CD4-positive, alpha-beta T cell treated with Interferon alpha-2 for 1 hour (primary cell): ENCODE measurements at places on chromosomes 5 and 9.

DNA sequence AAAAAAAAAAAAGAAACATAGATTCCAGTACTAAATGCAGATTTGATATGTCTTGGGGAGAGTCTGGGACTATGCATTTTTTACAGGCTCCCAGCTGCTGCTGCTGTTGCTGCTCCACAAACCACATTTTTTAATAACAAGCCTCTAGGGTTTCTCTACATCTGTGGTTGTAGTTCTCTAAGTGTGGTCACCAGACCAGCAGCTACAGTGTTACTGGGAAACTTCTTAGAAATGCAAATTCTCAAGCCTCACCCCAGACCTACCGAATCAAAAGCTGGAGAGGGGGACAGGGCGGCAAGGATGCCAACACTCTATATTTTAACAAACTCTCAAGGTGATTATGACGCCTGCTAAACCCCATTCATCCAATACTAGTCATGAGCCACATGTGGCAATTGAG, 293.4 kb upstream of the PTGER4 start:
- DNase-seq, result peak; percentile 52

- no peak for DNase-seq
These were observed 49.2 kb downstream of the MYO10 start for GRCh38 chr5:16886793-16887345.

DNA sequence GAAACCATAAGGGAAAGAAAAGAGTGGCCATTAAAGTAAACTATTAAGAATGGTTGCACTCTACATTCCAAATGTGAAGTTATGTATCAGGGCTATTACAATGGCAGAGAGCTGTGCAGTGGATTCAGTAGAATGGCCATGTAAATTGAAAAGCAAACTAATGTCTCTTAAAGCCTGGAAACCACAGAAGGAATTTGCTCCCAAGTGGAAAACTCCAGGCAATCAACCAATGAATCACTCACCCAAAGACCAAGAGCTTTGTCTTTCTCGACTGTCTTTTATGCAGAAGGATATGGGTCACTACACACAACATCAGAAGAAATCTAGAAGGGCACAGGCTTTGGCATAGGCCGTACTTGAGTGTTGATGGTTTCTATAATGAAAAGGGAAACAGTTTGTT, 114.9 kb downstream of the TLE1 start:
- DNase-seq, result no peak

- DNase-seq, result no peak
These were observed 71.3 kb downstream of the HRH2 start for GRCh38 chr5:175728885-175729828.

GRCh38 chr5:156119692-156120091, 207.3 kb upstream of the SGCD start:
- no peak for DNase-seq

- no peak for DNase-seq
These were observed 13.0 kb downstream of the CXXC5 start for GRCh38 chr5:139660923-139661814.

DNA sequence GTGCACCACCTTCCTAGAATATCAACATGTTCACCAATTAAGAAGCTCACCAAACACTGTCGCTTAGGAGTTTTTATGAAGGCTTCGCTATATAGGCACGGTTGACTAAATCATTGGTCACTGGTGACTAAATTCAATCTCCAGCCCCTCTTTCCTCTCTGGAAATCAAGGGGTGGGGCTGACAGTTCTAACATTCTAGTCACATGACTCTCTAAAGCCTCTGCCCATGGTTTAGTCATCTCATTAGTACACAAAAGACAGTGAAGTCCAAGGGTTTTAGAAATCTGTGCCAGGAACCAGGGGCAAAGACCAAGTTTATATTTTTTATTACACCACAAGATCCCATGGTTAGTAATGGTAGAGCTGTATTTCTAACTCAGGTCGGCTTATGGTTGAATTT, 243.2 kb downstream of the ELAVL2 start:
- no peak for DNase-seq

DNA sequence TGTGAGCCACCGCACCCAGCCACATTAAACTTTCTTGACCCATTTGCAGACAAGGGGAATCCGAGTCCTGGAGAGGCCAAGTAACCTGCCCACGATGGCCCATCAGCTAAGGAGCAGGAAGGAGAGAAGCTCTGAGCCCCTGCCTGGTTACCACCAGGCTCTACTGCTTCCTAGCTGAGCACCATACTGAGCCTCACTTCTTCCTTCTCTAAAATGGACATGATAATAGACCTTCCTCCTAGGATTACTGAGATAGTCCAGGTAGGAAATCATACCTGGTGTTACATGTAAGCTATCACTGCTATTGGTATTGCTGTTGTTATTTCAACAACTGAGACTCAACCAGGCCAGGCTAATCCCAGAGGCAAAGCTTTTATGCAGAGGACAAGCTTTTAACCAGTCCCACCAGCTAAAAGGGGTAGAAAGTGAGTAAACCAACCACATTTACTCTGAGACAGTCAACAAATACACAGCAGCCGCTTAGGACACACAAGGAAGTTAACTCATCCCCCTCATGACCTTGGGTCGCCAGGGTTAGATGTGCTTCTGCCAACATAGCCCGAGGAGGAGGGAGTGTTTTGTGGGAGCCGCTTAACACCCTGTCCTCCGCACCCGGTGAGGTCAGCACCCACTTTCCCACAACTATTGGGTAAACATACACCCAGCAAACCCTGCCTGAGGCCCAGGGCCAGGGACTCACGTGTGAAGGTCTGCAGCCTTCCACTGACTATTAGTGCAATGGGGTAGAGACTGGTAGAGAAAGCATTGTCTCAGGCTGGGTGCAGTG, 20.6 kb upstream of the PTGES start:
- peak; percentile 11 for DNase-seq

DNA sequence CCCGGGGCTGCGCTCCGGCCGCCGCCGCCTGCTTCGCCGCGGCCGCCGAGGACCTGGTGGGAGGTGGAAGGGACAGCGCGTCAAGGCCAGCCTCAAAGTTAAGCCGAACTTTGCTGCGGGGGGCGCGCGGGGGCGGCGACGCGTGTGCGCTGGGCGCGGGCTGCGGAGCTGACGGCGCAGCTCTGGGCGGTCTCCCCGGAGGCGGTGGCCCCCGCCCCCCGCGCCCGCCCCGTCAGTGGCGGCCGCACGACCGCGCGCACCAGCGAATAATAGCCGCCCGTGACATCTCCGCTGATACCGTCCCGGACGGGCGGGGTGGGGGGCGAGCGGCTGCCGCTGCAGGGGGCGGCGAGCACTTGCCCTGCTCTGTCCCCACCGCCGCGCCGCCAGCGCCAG, 579 bp upstream of the FAM78A start:
- DNase-seq, result peak; percentile 60

DNA sequence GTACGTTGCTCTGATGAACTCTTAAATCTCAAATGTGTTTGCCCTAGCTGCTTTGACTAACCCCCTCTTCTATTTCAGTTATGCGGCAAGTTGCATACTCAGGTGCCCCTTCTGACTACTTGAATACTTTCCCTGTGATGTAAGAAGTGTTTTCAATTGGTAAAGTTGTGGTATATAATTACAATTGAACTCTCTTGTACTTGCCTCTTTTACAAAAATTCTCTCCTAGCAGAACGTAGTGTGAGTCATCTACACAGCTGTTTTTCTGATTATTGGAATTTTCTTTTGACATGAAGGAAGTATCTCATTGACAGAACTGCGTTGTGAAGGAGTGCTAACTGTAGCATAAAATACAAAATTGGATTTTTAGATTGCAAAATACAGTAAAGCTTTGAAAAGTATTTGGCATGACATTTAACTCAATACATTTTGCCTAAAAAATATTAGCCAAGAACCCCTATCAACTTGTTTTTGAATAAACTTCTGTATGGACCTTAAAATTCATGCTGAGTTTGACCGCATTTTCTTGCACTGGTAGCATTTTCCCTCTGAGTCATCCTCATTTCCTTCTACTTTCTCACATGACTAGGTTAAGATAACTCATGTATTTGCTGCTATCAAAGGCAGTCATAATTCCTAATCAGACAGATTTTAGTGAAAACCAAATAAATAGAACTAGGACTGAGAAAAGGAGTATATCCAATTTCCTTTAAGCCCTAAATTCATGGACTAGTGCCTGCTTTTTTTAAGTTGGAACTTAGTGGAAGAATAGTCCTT, 6.3 kb downstream of the CRHBP start:
- DNase-seq, result no peak

DNA sequence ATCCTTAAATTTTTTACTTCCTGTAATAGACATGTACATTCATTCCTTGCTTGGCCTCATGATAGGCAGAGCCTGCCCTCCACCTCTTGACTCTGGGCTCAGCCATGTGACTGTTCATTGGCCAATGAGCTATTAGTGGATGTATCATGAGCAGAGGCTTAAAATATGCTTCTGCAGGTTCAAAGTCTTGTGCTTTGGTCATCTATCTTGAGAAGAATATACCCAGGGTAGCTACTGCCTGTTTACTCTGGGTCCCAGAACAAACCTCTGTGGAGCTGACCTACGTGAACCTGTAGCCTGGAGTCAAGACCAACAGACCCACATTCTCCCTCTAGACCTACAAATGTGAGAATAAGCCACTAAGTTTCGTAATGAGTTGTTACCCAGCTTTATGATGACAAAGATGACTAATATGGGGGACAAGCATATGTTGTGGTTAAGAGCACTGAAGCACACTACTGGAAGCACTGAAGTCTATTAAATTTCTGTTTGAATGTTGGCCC, 244.4 kb downstream of the MAST4 start:
- DNase-seq, result no peak

DNA sequence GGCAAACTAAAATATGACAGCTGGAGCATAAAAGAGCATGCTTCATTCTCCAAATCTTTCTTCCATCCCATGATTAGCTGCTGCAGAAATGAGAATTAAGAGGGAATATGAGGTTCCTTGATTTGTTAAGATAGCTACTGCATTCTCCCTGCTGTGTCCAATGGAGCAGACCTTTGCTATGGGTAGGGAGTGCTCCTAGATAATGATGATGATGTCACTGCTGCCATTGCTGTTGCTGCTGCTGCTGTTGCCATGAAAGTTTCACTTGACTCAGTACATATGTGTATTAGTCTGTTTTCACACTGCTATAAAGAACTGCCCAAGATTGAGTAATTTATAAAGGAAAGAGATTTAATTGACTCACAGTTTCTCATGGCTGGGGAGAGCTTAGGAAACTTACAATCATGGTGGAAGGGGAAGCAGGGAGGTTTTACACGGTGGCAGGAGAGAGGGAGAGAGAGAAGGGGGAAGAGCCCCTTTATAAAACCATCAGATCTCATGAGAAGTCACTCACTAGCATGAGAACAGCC, 128.9 kb downstream of the INSYN2B start:
- DNase-seq, result no peak

GRCh38 chr9:94827584-94828304, 101.2 kb downstream of the AOPEP start:
- DNase-seq, result no peak

DNA sequence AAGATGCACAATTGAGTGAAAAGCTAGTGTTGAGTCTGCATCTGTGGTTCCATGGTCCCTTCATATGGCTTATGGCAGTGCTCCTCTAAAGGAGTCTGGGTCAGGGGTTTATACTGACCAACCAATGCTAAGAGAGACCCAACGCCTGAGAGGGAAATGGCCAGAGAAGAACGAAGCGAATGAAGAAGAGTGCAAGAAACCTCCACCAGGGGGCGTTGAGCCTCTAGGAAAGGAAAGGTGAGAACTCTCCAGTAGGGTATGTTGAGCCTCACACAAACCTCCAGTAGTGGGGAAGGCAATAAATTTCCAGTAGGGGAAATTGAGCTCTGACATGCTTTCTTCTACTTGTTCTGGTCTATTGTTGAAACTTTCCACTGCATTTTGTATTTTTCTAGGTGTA, 470.6 kb downstream of the PRDM9 start:
- DNase-seq, result no peak

- peak; percentile 18 for DNase-seq
These were observed 6.1 kb downstream of the GLIPR2 start for GRCh38 chr9:36142510-36143244.

GRCh38 chr9:69186841-69187611, 12.9 kb downstream of the TJP2 start:
- no peak for DNase-seq

DNA sequence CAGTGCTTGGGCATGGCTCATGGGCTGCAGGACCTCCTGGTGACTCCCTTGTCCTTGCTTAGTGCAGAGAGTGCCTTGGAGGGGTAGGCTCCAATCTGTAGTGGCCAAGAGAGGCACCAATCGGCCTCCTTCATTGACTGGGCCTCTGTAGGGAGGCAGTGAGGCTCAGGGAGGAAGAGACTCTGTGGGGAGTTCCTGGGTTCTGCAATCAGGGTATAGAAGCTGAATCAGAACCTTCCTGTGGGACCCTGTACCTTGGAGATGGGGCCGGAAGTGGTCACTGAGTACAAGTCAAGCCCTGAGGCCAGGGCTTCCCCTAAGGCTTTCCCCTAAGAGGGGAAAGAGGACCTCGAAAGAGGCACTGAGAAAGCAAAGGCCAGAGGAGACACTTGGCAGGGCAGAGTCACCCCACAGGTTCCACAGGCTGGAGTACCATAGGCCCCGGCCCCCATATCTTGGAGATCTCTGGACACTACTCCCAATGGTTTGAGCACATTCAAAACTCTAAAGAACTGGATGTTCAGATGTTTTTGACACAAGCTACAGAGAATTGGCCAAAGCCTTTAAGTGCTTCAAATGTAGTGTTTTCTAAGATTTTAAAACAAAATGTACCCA, 190.5 kb downstream of the HSPA4 start:
- DNase-seq, result no peak

GRCh38 chr9:5909976-5910375, 19.3 kb downstream of the MLANA start:
- no peak for DNase-seq

DNA sequence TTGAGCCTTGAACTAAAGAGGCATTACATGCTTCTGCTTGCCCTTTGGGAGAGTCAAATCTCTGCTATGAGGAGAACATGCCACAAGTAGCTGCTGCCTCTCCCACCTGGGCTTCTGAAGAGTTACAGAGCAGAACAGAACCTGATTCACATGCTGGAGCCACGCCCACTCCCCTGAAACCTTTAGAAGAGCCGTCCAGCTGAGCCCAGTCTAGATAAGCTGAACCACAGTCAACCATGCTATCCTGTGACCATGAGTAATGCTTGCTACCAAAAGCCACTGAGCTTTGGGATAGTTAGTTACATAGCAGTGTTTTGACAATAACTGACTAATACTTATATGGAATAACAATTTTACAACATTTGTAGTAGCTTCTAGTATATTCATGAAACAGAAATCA, 111.0 kb upstream of the VCAN start:
- no peak for DNase-seq

GRCh38 chr5:92574023-92574422, 1007.0 kb downstream of the NR2F1-AS1 start:
- no peak for DNase-seq
